ENCODE measurements at places on chromosomes 3 and 15.
A peak's percentile ranks its signal among the peaks of the same experiment; 100 is the strongest.

GRCh38 chr3:69747511-69748258 is 8.4 kb downstream of the MITF start:
- no peaks in the 10 kb centered on the region for H3K36me3 ChIP-seq
- no peaks in the 10 kb centered on the region for H3K4me1 ChIP-seq
- H3K27ac ChIP-seq = no peak overlapping the region

DNA sequence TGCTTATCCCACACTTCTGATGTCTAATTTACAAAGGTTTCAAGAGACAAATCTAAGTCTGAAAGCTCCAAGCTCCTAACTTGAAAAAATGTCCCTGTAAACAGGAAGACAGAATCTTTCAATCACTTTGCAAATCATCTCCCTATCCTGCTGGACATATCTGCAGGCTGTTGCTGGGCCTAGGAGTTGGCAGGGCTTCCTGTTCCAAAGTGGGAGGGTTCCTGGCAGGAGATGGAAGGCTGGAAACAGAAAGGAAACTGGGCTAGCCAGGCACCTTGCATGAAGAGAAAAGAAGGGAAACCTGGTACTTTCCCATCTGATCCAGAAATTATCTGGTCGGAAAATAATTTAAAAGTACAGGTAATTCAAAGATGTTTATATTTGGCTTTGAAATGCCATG is 227.3 kb upstream of the IL12A start:
- no peaks in the 10 kb centered on the region for H3K36me3 ChIP-seq
- no peak overlapping the region for H3K4me3 ChIP-seq
- H3K27ac ChIP-seq = peak overlapping the region; percentile 84
- no peaks in the 10 kb centered on the region for H3K27me3 ChIP-seq
- DNase-seq = no peak
- peaks cover 24% of the 10 kb centered on the region for H3K4me1 ChIP-seq

DNA sequence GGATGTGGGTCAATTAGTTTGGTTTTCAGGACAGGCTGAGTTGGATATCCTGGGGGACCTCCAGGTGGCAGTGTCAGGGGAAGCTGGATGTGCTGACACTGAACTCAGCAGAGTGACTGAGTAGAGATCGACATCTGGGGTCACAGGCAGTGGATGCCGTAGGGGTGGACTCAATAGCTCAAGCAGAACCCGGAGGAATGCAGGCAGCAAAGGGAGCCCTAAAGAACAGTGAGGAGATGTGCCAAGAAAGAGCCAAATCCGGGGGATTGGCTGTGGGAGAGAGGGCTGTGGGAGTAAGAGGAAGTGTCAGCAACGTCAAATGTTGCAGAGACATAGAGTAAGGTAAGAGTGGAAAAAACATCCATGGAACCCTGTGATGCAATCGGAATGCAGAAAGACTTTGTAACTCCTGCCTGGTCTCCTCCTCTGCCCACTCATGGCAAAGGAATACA is 11.6 kb downstream of the CCR5AS start:
- H3K27me3 ChIP-seq = no peaks in the 10 kb centered on the region
- H3K36me3 ChIP-seq = no peaks in the 10 kb centered on the region
- DNase-seq = no peak
- H3K4me3 ChIP-seq = no peak overlapping the region

DNA sequence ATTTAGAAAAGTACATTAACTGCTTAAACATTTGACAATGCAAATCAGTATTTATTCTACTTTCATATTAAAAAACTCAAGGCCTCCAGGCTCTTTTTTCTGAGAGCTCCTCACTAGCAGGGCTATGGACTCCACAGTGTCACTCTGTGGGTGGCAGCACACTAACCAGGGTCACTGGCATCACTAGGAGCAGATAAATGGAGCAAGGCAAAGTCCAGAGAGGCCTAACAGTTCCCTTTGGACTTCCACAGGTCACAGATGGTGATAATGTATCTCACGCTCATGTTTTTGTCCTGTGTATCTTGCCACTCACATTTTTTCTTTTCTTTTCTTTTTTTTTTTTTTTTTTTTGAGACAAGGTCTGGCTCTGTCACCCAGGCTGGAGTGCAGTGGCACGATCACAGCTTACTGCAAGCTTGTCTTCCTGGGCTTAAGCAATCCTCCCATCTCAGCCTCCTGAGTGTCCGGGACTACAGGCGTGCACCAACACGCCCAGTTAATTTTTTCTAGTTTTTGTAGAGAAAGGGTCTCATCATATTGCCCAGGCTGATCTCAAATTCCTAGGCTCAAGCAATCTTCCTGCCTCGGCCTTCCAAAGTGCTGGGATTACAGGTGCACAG is 7.8 kb downstream of the SPG21 start:
- no peak overlapping the region for H3K4me3 ChIP-seq
- no peak overlapping the region for H3K27ac ChIP-seq
- no peaks in the 10 kb centered on the region for H3K27me3 ChIP-seq
- 0 out of 2 replicates have a peak, but pooled peaks cover 4% of the 10 kb centered on the region for H3K4me1 ChIP-seq

- H3K27ac ChIP-seq = no peak overlapping the region
- no peaks in the 10 kb centered on the region for H3K36me3 ChIP-seq
- no peak overlapping the region for H3K4me3 ChIP-seq
- H3K27me3 ChIP-seq = no peaks in the 10 kb centered on the region
- no peak for DNase-seq
These were observed 171.0 kb downstream of the NSMCE3 start for GRCh38 chr15:29098652-29099051.

GRCh38 chr3:43770426-43771103 is 79.8 kb downstream of the ABHD5 start:
- no peaks in the 10 kb centered on the region for H3K27me3 ChIP-seq
- 0 out of 2 replicates have a peak, but pooled peaks cover 7% of the 10 kb centered on the region for H3K4me1 ChIP-seq
- no peak overlapping the region for H3K27ac ChIP-seq
- no peaks in the 10 kb centered on the region for H3K36me3 ChIP-seq
- no peak for DNase-seq

DNA sequence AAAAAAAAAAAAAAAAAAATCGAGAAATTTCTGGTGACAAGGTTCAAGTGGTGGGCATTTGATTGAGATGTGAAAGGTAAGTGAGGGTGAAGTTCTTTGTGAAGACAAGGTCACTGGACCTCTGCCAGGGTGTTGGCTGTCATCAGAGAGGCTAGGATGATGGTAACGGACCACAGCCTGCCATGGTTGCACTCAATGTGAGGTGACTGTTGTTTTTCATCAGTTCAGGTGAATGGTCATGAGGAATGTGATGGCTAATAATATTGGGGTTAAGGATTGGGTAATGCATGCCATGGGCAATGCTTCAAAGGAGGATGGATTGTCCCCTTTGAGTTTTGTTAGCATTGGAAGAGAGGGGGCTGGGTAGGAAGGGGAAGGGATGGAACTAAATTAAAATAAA is 4.3 kb upstream of the ALPK3 start:
- H3K4me1 ChIP-seq = peaks cover 5% of the 10 kb centered on the region
- H3K36me3 ChIP-seq = no peaks in the 10 kb centered on the region
- no peak for DNase-seq

- H3K4me3 ChIP-seq = no peak overlapping the region
- no peak for DNase-seq
- no peaks in the 10 kb centered on the region for H3K4me1 ChIP-seq
- no peak overlapping the region for H3K27ac ChIP-seq
These were observed 214.8 kb downstream of the FMN1 start for GRCh38 chr15:32979710-32980109.

- DNase-seq = no peak
- H3K4me3 ChIP-seq = no peak overlapping the region
- H3K36me3 ChIP-seq = no peaks in the 10 kb centered on the region
These were observed 37.1 kb downstream of the NANOGP8 start for GRCh38 chr15:35047996-35048395.

GRCh38 chr3:106398891-106399600 is 530.2 kb upstream of the CBLB start:
- no peaks in the 10 kb centered on the region for H3K4me1 ChIP-seq
- H3K36me3 ChIP-seq = no peaks in the 10 kb centered on the region
- DNase-seq = no peak
- H3K4me3 ChIP-seq = no peak overlapping the region

DNA sequence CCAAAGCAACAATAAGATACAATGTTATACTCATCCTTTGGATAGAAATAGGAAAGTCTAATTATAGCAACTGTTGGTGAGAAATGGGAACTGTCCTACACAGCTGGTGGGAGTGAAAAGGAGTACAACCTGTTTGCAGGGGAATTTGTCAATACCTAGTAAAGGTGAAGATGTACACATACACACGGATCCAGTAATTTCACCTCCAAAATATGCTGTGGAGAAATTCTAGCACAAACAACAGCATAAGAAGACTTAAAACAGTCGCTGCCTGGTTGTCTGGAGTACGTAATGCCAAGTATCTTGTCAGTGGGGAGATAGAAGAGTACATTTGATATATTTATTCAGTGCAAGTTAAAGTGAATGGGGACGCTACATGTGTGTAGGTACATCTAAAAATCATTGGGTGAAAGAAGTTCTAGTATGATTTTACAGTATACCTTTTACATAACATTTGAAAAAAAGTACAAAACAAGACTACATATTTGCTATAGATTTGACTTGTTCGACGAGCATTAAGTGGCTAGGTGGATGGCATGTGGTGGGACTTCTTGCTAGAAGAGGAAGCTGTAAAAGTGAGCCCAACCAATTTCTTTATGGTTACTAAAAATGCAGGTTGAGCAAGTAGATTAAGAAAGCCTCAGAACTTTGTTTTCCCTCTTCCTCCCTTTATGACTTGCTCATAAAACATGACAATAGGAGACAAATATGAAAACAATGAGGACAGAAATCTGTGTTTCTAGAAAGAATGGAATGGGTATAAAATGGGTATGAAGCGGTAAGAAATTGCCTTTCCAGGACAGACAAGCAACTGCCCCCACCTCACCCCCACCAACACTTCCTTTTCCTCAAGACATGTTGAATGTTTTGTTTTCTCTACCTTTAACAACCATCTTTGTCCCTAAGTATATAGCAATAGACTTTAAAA is 50.2 kb upstream of the CCR4 start:
- H3K4me1 ChIP-seq = 0 out of 2 replicates have a peak, but pooled peaks cover 3% of the 10 kb centered on the region
- H3K27ac ChIP-seq = peak overlapping the region; percentile 16
- peaks cover 2% of the 10 kb centered on the region for H3K36me3 ChIP-seq
- no peak overlapping the region for H3K4me3 ChIP-seq
- DNase-seq = no peak

DNA sequence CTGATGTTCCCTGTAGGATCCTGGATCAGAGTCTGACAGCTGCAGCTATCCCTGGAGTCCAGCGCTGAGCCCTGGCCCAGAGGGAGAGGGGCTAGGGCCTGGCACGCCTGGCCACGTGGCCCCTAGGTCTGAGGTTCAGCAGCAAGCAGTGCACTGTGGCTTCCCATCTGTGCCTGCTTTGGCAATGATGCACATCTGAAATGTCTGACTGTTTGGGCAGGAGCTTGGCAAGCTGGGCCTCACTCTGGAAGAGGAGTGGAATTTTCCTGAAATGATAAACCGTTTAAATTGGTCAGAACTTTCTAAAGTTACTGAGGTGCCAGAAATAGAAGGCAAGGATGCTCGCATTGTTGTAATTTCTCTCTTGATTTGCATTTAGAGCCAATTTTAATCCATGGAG is 48.8 kb upstream of the MRPS22 start:
- no peaks in the 10 kb centered on the region for H3K36me3 ChIP-seq
- peaks cover 12% of the 10 kb centered on the region for H3K4me1 ChIP-seq
- H3K27me3 ChIP-seq = no peaks in the 10 kb centered on the region
- H3K4me3 ChIP-seq = no peak overlapping the region
- no peak overlapping the region for H3K27ac ChIP-seq
- no peak for DNase-seq

DNA sequence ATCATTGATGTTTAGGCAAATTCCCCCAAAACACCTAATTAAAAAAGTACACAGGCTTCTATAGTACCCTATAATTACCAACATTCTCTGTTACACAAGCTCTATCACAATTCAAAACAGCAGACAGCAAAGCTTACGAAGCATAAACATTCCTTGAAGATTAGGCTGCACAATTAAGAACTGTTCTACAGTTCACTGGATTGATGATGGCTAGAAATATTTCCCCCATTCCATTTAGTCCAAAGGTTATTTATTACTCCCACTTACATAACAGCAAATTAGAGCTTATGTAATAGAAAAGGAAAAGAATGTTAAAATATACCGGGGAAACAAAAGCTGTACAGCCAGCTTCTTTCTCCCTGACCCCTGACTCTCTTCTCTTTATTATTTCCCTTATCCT is 49.3 kb downstream of the UACA start:
- H3K36me3 ChIP-seq = no peaks in the 10 kb centered on the region
- H3K27me3 ChIP-seq = no peaks in the 10 kb centered on the region
- peak overlapping the region; percentile 34 for H3K27ac ChIP-seq

DNA sequence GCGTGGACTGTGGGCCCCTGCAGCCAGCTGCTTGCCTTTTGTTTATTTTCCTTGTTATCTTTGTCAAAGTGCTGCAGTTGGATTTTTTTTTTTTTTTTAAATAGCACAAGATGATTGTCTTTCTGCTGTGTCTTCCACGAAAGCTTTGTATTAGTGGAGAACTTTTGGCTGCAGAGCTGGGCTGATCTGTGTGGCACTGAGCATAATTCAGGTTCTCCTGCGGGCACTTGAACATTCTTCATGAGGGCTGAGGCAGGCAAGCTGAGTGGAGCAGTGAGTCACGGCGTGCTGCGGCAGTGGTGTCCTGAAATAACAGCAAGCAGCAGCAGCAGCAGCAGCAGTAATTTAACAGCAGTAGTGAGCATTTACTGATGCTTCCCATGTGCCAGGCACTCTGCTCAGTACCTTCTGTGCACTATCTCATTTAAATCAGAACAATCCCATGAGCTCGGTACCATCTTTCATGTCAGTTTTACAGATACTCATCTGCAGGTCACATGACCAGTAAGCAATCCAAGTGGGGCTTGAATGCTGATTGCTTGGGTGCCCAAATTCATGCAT is 45.8 kb downstream of the MITF start:
- no peak for DNase-seq
- H3K4me3 ChIP-seq = no peak overlapping the region
- no peaks in the 10 kb centered on the region for H3K36me3 ChIP-seq
- peaks cover 24% of the 10 kb centered on the region for H3K4me1 ChIP-seq
- no peaks in the 10 kb centered on the region for H3K27me3 ChIP-seq

DNA sequence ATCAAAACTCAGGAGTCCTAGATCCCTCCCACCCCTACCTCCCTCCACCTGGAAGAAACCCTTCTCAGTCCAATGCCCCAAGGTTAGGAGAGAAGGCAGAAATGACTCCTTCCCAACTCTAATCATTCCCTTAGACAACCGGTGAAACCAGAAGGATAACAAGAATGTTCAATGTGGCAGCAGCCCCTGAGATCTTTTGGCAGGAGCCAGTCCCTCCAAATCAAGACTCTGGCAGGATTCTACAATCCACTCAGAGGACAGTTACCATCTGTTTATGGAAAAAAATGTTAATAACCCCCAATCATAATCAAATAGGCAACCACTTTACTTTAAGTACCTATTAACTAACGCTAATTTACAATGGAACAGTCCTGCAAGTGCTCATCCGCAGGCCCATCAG is 136.5 kb downstream of the NTRK3 start:
- H3K4me3 ChIP-seq = no peak overlapping the region
- H3K27me3 ChIP-seq = no peaks in the 10 kb centered on the region
- H3K36me3 ChIP-seq = no peaks in the 10 kb centered on the region
- DNase-seq = no peak
- H3K27ac ChIP-seq = no peak overlapping the region

DNA sequence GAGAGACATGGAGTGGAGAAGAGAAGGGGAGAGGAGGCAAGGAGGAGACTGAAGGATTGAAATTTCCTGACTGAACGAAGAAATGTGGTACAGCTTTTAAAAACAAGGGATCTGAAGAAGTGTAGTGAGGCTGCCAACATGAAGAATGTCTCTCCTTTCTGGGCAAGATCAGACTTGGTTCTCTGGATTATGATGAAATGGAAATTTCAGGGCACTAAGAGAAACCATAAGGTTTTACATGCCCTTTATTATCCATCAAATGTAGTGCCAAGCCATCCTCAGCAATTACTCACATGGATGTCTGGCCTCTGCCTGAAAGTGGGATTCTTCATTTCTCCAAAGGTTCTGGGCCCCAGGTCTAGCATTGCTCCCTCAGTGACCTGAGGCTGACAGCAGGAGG is 77.6 kb upstream of the CCDC80 start:
- no peak overlapping the region for H3K27ac ChIP-seq
- no peaks in the 10 kb centered on the region for H3K27me3 ChIP-seq
- no peak overlapping the region for H3K4me3 ChIP-seq
- no peaks in the 10 kb centered on the region for H3K4me1 ChIP-seq
